ENCODE measurements at places on chromosomes 11 and 22.

DNA sequence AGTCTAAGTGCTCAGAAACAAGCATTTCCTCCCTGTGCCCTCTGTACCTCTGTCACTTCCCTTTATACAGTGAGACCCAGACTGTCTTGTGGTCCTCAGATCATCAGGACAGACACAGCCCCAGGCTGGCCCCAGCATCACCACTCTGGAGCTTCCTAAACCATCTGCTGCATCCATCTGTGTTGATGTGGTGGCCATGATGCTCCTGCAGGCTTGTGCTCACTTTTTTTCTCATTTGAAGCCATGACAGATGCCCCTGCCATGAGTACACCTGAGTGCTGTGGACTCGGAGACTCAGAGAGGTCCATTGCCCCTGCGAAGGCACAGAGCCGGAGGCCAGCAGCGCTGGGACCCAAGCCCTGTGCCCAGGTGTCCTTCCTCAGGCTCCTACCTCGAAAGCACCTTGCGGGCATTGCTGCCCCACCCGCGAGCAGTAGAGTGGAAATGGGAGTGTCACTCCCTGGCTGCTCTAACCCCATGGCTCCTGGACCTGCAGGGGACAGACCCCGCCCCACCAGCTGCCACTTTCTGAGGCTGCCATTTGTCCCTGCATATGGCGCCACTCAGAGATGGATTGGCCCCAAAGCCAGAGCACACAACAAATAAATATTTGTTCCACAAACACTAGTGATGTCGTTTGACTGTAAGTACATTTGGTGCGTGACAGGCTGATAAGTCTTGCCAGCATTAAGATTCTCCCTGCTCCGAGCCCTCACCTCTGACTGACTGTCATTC lies 593.5 kb downstream of the TBC1D22A start:
- DNase-seq = peak; percentile 26

DNA sequence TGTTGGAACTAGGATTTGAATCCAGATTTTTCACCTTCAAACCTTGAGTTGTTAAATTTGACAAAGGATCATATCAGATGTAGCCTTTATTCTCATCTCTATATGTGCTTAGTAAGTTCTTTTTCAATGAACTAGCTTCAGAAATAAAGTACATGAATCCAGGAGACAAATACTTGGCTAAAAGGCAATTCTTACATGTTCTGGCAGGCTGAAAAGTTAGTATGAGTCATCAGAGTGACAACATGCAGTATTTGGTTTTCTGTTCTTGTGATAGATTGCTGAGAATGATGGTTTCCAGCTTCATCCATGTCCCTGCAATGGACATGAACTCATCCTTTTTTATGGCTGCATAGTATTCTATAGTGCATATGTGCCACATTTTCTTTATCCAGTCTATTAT lies 40.4 kb downstream of the BBOX1 start:
- DNase-seq = no peak

- DNase-seq = no peak
Measured at GRCh38 chr22:36285017-36285416, 32.1 kb downstream of the APOL1 start.

DNA sequence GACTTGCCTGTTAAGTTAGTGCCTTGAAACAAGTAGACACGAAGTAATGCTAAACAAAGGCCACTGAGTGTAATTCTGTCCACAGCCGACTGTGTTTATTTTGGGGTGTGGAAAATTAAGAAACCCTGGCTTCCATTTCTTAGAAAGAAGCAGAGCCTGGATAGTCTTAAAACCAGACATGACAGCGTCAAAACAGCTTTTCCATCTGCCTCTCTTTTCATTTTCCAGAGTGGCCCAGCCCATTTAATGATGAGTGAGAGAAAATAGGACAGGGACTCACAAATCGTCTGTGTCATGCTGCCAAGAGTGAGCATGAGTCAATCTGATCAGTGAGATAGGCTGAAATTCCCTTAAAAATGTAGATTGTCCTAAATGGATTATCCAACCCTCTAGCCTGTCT lies 485.9 kb downstream of the JRKL start:
- no peak for DNase-seq

DNA sequence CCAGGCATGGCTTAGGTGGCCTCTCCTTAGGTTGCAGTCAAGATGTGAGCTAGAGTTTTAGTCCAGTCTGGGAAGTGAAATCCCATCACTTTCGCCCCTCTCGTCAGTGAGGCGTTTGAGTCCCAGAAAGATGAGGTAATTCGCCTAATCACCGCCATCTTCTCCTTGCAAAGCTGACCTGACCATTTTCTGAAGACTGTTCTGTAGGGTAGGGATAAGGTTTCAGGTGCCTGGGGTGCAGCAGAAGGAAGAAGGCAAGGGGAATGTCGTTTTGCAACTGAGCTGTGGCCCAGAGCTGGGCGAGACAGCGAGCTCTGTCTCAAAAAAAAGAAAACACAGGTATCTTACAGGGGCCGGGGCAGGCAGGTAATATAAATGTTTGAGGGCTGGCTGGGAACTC lies 61.7 kb upstream of the CECR2 start:
- no peak for DNase-seq

GRCh38 chr11:119258180-119258579 lies 52.0 kb downstream of the CBL start:
- no peak for DNase-seq

- no peak for DNase-seq
Measured at GRCh38 chr11:131749101-131749500, 378.7 kb downstream of the NTM start.

GRCh38 chr11:73542175-73542574 lies 55.7 kb downstream of the FAM168A start:
- no peak for DNase-seq

DNA sequence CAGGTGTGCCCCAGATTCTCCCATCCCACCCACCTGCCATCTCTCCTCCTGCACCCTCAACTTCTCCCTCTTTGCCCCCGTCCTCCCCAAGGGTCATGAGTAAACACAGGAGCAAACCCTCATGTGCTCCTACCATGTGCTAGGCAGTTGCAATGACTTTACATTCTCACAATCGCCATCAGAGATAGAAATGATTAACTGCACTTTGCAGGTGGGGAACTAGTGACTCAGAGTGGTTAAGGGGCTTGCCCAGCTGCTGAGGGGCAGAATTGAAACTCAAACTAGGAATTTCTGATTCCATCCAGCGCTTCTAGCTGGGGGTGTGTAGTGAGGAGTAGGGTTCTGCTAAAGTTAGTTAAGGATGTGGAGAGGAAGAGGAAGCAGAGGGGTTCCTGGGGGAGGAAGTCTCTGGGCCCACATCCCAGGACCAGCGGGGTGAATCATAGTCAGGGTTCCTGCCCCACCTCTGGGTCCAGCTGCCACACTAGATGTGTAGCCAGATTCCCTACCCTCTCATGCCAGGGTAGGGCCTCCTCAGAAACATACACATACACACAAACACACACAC lies 16.0 kb upstream of the PRG2 start:
- DNase-seq = no peak

- no peak for DNase-seq
Measured at GRCh38 chr11:95700471-95700817, 89.1 kb downstream of the FAM76B start.

GRCh38 chr11:95089620-95090542 lies at the start of gene ENDOD1:
Gene ENDOD1 (plus strand): TSS chr11:95089846. CDS start chr11:95089928, 82 bp downstream.
- peak; percentile 78 for DNase-seq

DNA sequence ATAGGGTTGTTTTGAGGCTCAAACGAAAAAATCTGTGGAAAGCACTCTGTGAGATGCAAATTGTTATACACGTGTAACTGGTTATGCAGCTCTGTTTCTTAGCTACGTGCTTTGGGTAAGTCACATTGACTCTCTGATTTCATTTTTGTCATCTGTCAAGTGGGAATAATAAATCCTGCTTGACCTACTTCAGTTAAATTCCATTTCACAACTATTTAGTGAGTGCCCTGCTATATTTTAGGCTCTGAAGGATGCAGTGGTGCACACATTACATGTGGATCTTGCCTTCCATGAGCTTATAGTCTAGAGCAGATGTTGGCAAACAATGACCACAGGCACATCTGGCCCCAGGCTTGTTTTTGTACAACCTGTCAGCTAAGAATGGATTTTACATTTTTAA lies 133.6 kb upstream of the PLET1 start:
- no peak for DNase-seq

GRCh38 chr11:133842053-133842452 lies 3.3 kb downstream of the SPATA19 start:
- DNase-seq = no peak

DNA sequence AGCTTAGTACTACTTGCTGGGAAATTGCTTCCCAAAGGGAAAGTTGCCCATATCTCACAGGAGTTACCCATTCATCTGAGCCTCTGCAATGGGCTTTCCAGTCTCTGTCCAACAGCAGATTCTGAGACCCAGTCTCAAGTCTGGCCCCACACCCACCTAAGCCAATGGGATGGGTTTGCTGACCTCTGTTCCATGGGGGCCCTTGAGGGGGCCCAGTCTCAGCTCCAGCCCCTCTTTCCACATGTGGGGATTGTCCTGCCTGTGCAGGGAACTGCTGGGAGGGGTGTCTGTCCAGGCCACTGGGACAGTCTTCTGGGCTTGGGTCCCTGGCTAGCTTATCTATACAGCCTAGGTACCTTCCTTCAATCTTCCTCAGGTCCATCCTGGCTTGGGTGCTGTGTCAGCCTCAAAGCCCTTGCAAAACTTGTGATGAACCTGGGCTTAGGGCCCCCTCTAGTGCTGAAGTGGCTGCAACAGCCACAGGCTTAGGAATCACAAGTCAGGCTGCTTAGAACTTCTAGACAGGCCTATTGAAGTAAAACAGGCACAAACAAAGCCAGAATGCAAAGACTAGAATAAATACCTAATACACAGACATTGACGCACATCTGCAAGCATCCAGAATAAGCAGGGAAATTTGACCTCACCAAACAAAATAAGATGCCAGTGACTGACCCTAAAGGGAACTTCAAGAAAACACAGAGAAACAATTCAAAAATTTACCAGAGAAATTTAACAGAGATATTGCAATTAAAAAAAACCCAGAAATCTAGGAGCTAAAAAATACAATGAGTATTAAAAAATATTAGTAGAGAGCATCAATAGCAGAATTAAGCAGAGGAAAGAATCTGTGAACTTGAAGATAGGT lies 11.7 kb upstream of the PATL1 start:
- peak; percentile 75 for DNase-seq

DNA sequence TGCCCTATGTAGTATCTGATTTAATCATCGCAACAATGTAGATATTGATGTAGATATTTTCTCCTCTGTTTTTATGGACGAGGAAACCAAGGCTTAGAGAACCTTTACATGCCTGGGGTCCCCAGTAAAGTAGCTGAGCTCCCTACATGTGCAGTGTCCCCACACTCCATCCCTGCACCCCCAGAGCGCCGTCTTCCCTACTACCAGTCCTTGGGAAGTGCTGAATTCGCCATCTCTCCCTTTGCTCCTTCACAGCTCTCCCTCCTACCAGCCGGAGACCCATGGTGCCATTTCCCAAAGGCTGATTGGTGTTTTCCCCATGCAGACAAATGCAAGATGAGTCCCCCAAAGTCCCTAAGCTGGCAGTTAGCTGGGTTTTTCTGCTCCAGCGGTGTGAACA lies 86.0 kb downstream of the CEP164 start:
- DNase-seq = no peak

DNA sequence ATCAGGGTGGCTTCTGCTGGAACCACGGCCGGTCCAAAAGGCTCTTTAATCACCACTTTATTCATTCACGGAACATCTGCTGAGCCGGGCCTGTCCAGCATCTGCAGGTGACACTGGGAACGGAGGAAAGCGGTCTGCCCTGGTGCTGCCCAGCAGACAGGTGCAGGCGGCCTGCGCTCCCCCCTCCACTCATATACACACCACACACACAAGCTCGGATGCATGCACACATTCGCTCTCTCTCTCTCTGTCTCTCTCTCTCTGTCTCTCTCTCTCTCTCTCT lies 736.9 kb downstream of the BRD1 start:
- no peak for DNase-seq

GRCh38 chr11:96579656-96580055 lies 189.8 kb downstream of the JRKL start:
- no peak for DNase-seq

GRCh38 chr22:22151308-22151707 lies 93.3 kb upstream of the VPREB1 start:
- no peak for DNase-seq

DNA sequence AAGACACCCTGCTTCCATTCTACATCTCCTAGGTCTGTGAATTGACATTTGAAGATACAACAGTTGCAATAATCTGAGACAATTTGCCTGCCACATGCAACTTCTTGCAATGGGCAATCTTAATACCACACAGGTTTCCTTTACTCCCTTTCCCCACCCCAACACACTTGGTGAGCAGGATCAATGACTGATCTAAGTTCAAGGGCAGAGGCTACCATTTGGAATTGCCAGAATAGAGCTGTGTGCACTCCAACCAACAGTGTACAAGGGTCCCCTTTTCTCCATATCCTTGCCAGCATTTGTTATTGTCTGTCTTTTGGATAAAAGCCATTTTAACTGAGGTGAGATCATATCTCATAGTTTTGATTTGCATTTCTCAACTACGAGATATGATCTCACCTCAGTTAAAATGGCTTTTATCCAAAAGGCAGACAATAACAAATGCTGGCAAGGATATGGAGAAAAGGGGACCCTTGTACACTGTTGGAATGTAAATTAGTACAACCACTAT lies 2.9 kb upstream of the NNMT start:
- no peak for DNase-seq

DNA sequence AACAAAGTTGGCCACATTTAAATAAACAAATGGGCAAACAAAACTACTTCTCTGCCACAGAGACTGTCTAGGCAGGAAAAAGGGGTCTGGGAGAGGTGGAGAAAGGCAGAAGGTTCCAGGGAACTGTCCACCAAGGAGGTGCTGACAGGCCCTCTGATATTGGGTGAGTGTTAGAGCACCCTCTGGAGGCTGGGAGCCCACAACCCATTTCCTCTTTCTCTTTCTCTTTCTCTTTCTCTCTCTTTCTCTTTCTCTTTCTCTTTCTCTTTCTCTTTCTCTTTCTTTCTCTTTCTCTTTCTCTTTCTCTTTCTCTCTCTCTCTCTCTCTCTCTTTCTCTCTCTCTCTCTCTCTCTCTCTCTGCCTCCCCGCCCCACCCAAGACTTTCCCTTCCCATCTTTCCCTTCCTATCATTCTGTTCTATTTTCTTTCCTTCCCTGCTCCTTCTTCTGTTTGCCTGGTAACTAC lies 912.8 kb downstream of the DLG2 start:
- DNase-seq = peak; percentile 64

GRCh38 chr22:45911601-45912271 lies 65.2 kb downstream of the WNT7B start:
- DNase-seq = no peak

DNA sequence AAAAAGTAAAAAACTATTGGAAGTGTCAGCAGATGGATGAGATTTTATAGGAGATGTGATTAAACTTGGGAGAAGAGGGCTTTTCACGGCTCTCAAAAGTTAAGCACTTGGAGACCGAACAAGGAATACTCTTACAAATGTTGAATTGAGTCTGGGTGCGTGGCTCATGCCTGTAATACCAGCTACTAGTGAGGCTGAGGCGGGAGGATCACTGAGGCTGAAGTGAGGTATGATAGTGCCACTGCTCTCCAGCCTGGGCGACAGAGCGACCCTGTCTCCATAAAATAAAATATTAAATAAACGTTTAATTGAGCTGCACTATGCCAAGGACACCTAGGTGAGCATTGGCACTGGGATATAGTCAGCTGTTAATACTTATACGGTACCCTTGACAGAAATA lies 1.9 kb downstream of the CEP57 start:
- DNase-seq = no peak
